Spinal cord (tissue), 10 donors: ENCODE measurements at places on chromosomes 5 and 9.
A peak's percentile ranks its signal among the peaks of the same experiment; 100 is the strongest.

DNA sequence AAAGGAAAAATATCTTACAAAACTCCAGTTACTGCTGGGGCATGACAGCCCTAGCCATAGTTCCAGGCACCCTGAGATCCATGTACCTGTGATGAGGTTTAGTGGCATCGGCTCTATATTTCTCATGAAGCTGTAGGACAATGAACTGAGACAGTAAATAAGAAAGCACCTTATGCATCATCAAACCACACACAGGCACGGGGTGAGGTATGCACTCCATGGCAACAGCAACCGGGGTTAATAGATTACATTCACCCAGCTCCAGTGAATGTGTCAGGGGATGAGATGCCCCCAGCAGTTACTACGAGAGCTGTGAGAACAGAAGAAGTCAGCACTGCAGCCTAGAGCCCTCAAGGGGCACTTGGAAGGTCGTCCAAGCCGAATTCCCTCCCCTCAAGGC is 162.0 kb upstream of the S1PR3 start:
- DNase-seq: no peak

DNA sequence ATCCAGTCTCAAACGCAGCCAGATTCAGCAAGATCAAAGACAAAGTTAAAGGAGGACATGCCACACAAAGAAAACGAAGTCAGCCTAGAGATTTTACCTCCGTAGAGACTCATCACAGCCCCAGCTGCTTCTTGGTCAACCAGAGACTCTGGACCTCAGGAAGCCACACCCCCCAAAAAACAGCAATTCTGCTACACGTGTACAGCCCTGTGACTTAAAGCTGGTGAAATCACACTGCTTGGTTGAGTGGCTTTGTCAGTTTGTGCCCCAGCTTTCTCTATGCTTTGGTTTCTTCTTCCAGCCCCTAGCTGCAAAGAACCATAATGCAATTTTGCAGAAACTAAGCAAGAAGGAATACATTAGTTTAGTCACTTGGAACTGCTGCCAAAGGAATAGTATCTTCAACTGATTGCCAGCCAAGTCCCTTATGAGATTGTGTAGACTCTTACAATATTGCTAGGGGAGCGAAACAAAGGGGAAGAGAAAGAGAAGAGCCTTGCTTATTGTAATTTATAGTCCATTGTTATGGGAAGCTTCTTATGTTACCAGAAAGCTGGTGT is 158.8 kb upstream of the ZNF462 start:
- peak; percentile 26 for DNase-seq

- no peak for DNase-seq
These were observed 2115.0 kb downstream of the MAT2B start for GRCh38 chr5:165620394-165620793.

GRCh38 chr9:69646810-69647209 is 25.4 kb downstream of the APBA1 start:
- DNase-seq: no peak

GRCh38 chr9:122197426-122197825 is 31.3 kb downstream of the LHX6 start:
- DNase-seq: no peak

GRCh38 chr5:83632874-83633273 is 87.8 kb downstream of the HAPLN1 start:
- no peak for DNase-seq
